ENCODE measurements at places on chromosomes 3 and 15.

DNA sequence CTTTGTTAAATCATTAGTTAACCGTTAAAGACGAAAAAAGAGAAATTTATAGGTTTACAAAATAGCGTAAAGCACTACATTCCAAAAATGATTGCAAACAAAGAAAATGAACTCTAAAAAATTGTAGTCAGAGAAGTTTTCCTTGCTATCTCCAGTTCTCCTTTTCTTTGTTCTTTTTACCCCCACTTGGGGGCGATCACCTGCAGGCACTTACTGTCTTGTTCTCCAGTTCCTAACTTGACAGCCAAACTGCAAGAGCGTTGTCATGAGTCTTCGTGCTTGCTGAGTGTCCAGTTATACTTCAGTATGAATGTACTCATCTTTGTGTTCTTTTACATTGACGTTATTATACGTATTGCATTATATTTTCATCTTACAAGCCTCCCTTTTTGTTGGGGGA, 54.5 kb downstream of the CHD2 start:
- DNase-seq: no peak

- DNase-seq: peak; percentile 90
Measured at GRCh38 chr15:78149068-78149804, at the start of gene IDH3A. Gene IDH3A (plus strand): TSS chr15:78149362. CDS start chr15:78149404, 42 bp downstream.

- no peak for DNase-seq
Measured at GRCh38 chr15:52255008-52255407, 40.6 kb downstream of the MYO5C start.

DNA sequence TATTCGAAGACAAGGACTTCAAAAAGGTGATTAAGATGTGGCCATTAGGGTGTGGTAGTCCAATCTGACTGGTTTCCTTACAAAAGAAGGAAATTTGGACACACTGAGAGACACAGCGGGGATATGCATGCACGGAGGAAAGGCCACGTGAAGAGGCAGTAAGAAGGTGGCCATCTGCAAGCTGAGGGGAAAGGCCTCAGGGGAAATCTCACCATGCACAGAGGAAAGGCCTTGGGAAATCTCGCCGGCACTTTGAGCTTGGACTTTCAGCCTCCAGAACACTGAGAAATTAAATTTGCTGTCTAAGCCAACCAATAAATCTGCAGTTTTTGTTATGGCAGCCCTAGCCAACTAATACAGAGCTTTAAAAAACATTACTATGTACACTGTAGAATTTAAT, 78.8 kb downstream of the DLG1 start:
- no peak for DNase-seq

Measured in AG09319 (cell line).